ENCODE measurements at places on chromosomes 7 and 10. TPM values are rescaled to one million over a fixed set of nuclear protein-coding genes. Genes with fewer than 3 reads are reported as not detected.

The GBX1 gene
- 1.2 TPM for total RNA-seq

GRCh38 chr10:79079490-79080355, 11.0 kb downstream of the ZMIZ1 start:
- ATAC-seq: no peak

- no peak for ATAC-seq
These were observed 16.8 kb upstream of the CRYGN start for GRCh38 chr7:151456782-151457181.

GRCh38 chr7:151447312-151447711, 7.4 kb upstream of the CRYGN start:
- no peak for ATAC-seq

DNA sequence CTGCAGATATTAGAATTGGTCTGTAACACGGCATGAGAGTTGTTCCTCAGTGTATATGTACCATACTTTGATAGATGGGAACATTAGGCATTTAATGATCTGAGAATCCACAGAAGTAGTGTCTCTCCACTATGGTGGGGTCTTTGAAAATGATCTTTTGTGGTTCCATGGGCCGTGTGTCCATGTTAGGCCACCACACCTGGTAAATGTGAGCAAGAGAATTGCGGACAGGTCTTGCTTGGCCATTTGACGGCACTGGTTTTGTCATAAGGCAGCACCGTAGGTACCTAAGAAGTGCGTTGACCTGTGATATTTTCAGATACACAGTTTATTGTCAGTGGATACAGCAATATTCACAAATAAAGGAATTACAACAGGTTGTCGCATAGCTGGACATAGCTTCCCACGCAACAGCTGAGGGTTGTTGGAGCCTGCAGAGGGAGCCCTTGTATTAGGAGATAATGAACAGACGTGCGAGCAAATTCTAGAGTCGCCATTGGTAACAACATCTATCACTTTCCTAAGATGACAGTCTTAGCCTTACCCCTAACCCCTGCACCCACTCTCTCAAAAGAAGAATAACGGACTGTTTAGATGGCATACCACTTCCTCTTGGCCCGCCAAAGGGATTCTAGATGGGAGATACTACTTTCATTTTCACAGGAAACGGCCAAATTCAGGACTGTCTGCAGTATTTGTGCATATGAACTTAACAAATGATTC, 111.4 kb downstream of the COL28A1 start:
- ATAC-seq: peak; percentile 93

DNA sequence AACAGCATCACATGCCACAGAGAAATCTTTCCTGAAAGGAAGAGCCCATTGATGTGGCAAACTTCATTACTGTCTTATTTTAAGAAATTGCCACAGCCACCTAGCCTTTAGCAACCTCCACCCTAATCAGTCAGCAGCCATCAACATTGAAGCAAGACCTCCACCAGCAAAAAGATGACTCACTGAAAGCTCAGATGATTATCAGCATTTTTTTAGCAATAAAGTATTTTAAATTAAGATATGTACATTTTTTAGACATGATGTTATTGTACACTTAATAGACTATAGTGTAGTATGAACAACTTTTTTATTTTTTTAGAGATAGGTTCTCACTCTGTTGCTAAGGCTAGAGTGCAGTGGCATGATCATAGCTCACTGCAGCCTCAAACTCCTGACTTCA, 14.8 kb downstream of the STEAP1B start:
- no peak for ATAC-seq

DNA sequence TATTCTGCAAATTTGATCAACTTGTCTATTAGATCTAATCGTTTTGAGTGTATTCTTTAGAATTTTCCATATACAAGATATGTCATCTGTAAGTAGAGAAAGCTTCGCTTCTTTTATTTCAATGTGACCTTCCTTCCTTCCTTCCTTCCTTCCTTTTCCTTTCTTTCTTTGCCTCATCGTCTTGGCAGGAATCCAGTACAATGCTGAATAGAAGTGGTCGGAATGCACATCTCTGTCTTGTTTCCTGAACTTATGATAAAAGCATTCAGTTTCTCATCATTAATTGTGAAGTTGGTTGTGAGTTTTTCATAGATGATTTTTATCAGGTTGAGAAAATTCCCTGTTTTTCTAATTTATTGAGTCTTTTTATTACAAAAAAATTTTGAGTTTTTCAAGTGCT, 300.7 kb upstream of the ZNF32 start:
- ATAC-seq: no peak

GRCh38 chr7:153496257-153496656, 555.9 kb upstream of the DPP6 start:
- no peak for ATAC-seq

DNA sequence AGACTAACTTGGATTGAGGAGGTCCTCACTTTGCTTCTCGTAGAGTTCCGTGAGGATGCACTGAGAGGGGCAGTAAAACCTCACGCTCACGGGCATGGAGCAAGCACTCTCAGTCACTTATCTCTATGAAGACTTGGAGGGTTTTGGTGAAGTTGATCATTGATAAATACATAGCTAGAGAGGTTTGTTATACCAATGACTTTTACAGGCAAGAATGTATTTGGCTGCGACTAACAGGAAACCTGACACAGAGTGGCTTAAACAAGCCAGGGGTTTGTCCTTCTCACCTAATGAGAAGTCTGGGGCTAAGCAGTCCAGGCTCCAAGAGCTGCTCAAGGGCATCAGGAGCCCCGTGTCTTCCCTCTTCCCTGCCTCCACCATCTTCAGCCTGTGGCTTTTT, 6.1 kb downstream of the BICC1 start:
- ATAC-seq: no peak

The AMZ1 gene
- not detected for total RNA-seq

GRCh38 chr10:24417053-24417452, 208.1 kb downstream of the KIAA1217 start:
- ATAC-seq: no peak

The EXOSC1 gene
- total RNA-seq: 49.7 TPM

DNA sequence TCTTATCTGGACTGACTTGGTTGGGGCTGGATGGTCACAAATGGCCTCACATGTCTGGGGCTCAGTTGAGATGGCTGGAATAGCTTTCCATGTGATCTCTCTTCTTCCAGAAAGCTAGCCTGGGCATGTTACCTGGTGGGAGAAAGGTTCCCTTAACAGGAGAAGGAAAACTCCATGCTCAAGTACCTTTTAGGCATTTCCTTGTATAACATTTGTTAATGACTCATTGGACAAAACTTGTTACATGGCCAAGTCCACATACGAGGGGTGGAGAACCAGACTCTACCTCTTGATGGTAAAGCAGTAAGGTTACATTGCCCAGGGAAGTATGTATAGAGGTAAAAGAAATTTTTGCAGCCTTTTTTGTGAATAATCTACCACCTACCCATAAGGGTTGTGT, 826.4 kb downstream of the LRMDA start:
- ATAC-seq: no peak

The TLX1 gene
- total RNA-seq: not detected

The NODAL gene
- not detected for total RNA-seq

The POMZP3 gene
- total RNA-seq: 12.6 TPM

- no peak for ATAC-seq
These were observed 2.4 kb downstream of the BAMBI start for GRCh38 chr10:28679581-28680357.

DNA sequence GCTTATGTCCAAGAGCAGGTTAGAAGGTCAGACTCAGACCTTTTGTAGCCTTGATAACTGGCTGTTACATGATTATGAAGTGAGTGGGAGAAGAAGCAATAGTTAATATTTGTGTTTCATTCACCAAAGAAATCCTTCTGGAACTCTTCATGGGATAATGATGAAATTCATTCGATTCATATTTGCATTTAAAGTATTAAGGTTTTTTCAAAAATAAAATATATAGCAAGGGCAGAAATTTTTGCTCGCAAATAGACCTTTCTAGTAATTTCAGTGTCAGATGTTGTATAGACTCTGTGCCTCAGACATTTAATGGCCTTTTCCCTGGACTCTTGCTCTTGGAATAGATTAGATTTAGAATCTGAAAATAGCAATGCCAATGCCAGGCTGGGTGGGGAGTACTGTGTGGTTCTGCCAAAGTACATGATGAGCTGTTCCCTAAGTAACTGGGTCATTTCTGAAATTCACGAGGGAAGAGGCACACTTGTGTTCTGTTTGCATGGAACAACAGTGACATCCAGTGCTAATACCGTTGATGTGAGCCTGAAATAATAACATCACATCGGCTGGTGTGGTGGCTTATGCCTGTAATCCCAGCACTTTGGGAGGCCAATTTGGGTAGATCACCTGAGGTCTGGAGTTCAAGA, 119.2 kb downstream of the MBL2 start:
- ATAC-seq: no peak

DNA sequence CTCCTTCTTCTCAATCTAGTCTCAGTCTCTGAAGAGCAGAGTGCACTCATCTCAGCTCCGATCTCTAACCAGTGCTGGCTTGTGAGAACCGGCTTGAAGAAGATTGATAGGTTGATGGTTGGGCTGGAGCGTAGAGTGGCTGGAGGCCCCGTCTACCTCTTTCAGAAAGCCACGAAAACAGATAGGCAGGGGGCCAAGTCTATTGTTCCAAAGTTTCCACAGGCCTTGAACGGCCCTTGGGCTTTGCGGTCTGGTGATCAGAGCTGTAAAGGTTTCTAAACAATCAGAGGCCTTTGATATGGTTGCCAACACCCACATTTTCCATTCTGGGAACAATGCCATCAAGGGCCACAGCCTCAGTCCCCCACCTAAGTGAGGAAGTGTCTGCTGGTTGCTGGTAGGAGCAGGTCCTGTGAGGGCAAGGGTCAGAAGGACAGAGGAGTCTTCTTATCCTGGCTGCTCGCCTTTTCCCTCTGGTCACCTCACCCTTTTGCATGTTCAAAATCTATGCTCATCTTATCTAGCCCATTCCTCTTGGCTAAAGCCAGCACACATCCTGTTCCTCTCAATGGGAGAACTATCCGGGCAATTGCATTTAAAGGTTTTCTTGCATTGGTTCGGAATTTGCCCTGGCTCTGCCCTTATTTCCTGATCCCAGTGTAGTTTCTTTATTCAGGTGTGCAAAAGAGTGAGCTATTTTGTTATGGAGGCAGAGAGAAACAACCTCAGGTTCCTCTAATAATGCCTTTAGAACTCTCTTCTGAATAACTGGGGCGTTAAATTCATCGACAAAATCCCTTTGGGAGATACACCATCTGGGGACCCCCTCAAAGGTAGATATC, 70.3 kb upstream of the KMT2E start:
- peak; percentile 51 for ATAC-seq

GRCh38 chr7:129739427-129739826, 127.9 kb downstream of the NRF1 start:
- ATAC-seq: no peak
